Fibroblast of skin of left quadriceps (primary cell): ENCODE measurements at places on chromosomes 3 and 15.

GRCh38 chr3:53519065-53519709 lies 24.8 kb downstream of the CACNA1D start:
- DNase-seq: no peak

- DNase-seq: no peak
These were observed 213.7 kb upstream of the PLSCR5 start for GRCh38 chr3:146818866-146819265.

DNA sequence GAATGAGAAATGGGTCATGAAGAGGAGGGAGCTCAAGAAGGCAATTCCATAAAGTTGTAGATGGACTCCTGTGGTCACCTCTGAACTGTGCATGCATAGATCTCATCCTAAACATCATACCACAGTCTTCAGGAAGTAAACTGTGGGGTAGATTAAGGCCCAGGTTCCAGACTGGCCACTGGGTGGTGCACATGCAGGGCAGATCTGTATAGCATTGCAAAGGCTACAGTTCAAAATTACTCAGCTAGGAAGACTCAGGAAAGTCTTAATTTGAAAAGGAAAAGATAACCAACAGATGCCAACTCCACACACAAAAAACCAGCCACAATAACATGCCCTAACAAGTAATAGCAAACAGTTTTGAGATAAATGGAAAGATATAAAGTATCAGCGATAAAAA lies 20.3 kb downstream of the KY start:
- no peak for DNase-seq

GRCh38 chr15:70171256-70171886 lies 73.7 kb upstream of the TLE3 start:
- no peak for DNase-seq

- DNase-seq: no peak
These were observed 60.8 kb downstream of the UACA start for GRCh38 chr15:70702584-70702983.

DNA sequence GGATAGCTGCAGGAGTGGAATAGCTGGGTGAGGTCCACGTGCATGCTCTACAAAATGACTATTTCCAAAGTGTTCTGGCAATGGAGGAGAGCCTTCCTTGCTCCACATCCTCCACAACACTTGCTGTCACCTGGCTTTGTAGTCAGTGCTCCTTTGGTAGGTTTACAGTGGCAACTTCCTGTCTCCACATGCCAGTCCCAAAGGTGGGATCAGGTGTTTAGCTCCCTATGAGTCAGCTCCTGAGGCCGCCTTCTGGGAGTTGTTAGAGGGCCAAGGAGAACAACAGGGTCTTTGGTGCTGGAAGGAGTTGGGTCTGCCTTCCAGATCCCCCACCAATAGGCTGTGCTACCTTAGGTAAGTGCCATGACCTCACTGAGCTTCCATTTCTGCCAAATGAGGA lies 15.3 kb upstream of the LIMD1 start:
- DNase-seq: no peak
